ENCODE measurements at places on chromosomes 2 and 18. TPM values are rescaled to one million over a fixed set of nuclear protein-coding genes. Genes with fewer than 3 reads are reported as not detected.

HTR2B gene
- 5.1 TPM for total RNA-seq

COL5A2 gene
- 115 TPM for total RNA-seq

- DNase-seq = no peak
Measured at GRCh38 chr18:37637478-37637850, 71.9 kb upstream of the CELF4 start.

DNA sequence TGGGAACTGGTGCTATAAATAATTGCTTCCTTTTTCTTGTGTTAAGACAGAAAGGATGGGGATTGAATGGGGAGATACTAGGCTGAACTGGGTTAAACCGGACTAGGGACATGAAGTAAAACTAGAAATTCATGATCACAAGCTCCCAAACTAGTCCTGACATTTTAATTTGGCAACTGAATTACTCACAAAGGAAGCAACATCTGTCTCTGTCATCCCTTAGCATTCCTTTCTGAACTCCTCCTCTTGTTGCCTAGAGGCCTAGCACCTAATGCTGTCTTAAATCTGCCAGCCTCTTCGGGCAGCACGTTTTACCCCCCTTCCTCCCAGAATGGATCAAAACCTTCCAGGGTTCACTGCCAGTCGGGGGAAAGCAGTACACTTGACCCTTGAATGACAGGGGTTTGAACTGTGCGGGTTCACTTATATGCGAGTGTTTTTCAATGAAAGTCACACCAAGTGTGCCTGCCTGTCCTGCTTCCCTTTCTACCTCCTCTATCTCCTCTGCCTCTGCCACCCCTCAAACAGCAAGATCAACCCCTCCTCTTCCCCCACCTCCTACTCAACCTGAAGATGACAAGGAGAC, 8.2 kb downstream of the KCTD1 start:
- DNase-seq = no peak

GRCh38 chr2:232350804-232351685, 27.5 kb upstream of the ALPP start:
- DNase-seq = peak; percentile 61
